Stimulated activated CD4-positive, alpha-beta T cell treated with anti-CD3 and anti-CD28 coated beads, Interleukin-4, amount 100 ng/mL, for 4 hours (primary cell): ENCODE measurements at places on chromosomes 2 and 18.

- no peak for DNase-seq
Measured at GRCh38 chr2:44930274-44931197, 11.0 kb upstream of the SIX3 start.

- no peak for DNase-seq
Measured at GRCh38 chr18:46224181-46224775, 120.1 kb downstream of the HAUS1 start.

DNA sequence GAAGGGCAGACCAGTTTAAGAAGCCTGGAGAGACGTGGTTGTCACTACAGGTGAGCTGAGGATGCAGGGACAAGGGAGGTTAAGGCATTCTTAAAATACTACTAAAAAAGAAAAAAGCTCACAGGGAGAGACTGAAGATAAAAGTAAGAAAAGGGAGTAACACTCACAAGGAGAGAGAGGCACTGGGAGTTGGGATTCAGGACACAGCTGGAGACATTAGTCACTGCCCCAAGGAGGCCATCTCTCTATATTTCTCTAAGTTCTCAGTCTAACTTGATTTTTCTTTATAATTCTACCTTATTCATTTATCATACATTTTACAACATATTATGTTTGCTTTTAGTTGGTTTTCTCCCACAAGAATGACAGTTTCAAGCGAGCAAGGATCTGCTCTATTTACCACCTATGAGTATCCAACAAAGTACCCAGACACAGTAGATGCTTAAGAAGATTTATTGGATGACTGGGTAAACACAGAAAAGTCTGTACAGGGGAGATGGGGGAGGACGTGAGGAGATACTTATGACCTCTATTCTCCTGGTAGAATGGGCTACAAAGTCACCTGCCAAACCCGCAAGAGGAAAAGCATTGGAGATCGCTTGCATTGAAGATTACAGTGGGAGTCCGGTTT is 2.2 kb downstream of the SERPINE2 start:
- DNase-seq = no peak

- no peak for DNase-seq
Measured at GRCh38 chr2:174939046-174939445, 66.1 kb downstream of the CHN1 start.

GRCh38 chr2:178105566-178105965 is 6.7 kb upstream of the RBM45 start:
- DNase-seq = no peak
